ENCODE measurements at places on chromosomes 1 and 21.

DNA sequence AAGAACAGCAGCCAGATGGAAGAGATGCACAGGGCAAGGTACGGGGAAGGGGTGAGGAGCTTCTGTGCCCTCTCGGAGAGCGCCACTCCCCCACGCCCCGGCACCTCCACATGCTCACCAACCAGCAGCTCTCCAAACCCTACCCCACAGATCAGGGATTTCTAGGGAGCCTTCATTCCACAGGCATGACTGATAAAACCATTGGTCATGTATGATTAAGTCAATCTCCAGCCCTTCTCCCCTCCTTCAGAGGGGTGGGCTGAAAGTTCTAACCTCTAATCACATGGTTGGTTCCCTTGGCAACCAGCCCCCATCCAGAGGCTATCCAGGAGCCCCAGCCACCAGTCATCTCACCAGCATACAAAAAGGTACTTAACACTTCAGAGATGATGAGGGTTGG is 144.7 kb downstream of the TGFBR3 start:
- DNase-seq, result no peak

DNA sequence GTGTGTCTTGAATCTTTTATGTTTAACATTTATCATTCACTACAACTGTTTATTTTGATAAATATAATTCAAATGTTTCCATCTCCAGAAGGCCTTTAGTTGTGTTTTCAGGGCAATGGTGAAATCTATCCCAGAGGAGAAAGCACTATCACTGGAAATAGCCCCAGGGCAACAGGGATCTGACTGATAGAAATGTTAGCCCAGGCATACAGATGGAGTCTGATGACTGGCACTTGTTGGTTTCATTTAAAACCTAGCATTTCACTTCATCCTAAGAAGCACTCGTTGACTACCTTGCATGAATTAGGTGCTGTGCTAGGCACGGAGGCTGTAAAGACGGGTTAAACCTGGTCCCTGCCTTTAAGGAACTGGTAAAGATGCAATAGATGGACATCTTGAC is 103.1 kb downstream of the C1orf21 start:
- DNase-seq, result no peak

DNA sequence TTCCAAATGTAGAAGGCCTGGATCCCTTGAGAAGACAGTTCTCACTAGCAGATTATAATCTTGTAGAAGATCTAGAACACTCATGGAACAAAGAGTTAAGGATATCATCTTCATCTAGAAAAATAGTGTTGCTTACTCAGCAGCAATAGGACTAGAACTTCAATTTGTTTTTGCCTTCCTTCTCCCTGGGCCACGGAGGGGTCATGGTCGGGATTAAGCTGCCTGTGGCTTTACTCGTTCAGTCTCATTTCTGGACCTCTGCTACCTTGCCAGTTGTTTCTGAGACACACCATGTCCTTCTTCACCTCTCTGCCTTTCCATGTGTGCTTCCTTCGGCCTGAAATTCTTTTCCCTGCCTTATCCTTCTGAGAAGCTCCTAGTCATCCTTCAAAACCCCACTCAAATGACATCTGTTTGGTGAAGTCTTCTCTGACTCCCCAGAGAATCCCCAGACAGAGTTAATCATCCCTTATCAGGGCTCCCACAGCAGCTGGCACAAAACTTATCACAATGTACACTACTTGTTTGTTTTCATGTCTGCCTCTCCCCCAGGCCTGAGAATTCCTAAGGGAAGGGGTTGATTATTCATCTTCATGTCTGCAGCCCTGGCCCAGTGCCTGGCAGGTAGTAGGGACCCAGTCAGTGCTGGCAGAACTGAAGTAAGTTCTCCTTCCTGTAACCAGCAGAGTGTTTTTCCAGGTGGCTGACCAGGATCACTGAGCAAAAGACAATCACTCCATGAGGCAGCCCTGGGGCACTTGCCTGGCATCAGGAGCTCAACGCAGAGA is 15.5 kb upstream of the SNX27 start:
- no peak for DNase-seq

DNA sequence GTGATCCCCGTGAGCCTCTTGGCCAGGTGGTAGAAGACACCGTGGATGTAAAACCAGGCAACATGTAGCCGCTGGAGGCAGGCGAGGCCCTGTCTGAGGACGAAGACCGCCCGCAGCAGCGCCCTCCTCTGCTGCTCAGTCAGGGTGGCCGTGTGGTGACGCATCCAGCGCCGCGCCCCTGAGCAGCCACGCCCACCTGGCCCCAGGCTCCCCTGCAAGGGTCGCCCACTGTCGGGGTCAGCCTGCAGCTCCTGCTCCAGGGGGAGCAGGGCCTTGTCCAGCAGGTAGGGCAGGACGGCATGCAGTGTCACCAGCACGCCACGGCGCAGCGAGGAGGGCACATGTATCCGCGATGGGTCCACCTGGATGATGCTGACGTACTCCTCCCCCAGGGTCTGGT is 3.9 kb downstream of the PEX10 start:
- DNase-seq, result no peak

DNA sequence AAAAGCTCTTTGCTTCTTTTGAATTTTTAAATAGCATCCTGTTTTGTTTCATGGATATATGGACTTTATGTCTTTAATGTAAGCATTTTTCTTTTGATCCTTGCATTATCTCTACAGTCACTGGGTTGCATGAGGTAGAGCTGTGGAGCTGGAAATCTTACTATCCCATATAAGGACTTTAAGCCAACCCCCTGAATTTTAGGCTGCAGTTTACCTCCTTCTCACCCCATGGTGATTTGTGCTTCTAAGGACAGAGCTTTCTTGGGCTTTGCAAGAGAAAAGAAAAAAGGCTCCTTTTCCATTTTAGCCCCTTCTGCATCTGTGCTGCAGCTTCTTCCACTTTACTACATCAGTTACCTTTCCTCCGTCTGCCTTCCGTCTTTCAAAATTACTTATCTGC is 373.8 kb downstream of the HHAT start:
- DNase-seq, result no peak

DNA sequence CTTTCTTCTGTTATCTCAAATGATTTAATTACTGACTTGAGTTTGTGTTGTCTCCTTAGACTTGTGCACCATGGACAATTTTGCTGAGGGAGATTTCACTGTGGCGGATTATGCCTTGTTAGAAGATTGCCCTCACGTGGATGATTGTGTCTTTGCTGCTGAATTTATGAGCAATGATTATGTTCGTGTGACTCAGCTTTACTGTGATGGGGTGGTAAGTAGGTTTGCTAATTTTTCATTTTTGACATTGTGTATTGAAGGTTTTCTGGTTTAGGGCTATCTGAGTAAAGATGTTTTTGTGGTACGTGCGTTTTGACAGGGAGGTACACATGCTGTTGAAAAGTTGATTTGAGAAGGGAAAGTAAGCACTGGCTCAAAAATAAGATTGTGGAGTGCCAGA is 14.1 kb downstream of the TTC3 start:
- DNase-seq, result no peak

DNA sequence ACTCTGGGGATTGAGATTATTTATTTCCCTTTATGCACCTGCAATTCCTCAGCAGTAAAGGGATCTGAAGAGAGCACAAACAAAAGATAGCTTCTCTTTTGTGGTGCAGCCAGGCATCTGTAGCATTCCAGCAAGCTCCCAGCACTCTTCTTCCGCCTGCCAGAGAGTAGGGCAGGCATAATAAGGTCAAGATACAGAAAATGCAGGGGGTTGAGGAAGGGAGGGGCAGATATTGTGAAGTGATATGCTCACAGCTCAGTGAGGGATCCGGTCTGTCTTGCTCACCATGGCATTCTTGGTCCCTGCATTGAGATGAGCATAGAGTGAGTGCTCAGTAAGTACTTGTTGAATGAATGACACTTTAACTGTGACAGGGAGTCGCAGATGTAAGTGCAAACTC is 23.9 kb downstream of the FASLG start:
- no peak for DNase-seq

GRCh38 chr1:245198748-245199516 is 44.1 kb downstream of the KIF26B start:
- no peak for DNase-seq

GRCh38 chr1:201703621-201704438 is 125.1 kb upstream of the IPO9 start:
- DNase-seq, result no peak

GRCh38 chr21:24289539-24289938 is 1317.7 kb downstream of the MRPL39 start:
- DNase-seq, result no peak

- no peak for DNase-seq
Observed at GRCh38 chr1:10051656-10052055, 18.9 kb downstream of the UBE4B start.

DNA sequence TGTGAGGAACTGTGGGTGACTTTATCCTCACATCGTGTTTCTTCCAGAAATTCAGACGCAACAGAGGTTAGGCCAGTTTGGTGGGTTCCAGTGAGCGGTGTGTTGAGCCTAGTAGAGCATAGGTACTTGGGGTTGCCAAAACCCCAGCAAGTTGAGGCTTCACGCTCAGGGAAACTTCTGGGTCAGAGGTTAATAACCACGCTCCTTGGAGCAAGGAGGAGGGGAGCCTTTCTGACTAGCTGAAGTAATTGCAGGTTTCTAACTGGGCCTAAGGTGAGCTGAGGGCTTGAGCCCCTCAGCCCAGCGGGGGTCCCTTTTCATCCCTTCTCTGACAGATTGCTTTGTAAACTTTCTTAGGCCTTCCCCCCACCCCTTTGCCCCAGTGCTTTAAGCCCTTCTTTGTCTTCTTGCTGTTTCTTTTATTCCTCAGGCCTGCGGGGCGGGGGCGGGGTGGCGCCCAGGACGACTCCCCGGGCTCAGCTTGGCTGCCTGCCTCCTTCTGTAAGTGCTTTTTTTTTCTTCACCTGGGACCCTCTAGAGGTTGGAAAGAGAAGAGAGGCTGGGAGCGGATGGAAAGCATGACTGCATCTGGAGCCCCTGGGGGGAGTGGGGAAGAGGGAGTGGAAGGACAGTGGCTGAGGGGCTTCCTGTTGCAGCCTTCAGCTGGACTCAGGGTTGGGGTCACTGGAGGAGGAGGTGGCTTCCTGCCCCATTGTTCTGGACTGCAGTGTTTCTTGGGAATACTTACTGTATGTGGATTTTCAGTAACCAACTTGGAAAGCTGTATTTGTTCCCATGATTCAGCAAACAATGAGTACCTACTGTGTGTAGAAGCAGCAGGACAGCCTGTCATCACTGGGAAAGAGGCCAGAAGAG is 1.3 kb upstream of the ZNF436 start:
- no peak for DNase-seq

DNA sequence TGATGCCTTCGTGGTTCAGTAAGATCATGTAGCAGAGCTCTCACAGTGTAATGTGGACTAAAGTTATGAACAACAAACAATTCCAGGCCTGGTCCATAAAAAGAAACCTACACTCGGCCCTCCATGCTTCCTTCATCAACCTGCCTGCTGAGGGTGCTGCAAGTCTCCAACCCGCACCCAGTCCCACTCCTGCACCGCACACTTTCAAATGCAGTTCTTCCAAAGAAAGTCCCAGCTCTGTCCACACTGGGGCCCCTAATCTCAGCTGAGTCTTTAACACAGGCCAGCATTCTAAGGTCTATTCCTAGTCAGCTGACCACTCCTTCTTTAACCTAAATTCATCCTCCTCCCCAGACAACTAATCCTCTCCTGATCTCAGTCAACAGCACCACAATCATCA is 71.5 kb upstream of the NR5A2 start:
- DNase-seq, result no peak

GRCh38 chr1:82197606-82198005 is 396.9 kb downstream of the ADGRL2 start:
- no peak for DNase-seq

DNA sequence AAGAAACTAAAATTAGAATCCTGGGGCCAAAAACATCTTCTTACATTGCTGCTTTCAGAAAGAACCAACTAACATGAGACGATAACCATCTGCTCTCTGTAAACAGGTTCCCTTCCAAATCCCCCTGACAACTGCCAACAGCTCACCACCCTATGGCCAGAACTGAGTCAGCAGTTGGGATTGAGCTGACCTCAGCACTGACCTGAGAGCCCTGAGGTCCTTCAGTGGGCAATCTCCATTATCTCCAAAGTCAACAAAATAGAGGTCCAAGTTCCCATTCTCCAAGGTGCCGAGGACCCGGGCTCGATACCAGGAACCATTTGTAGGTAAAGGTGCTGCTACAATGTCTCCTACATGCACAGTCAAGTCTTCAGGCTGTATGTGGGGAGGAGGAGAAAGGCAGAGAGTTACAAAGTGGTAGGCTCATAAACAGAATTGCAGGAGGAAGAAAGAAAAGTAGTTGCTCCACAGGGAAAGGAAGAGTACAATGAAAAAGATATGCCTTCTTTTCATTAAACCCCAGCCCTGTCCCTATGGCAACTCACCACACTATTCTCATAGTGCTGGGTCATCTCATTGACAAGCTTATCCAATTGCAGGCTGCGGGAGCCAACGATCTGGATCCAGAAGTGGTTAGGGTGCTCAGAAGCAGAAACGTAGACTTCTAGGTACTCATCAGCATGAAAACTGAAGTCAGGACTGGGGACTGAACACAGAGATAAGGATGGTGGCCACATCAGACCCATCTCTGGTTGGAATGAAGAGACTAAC is 12.8 kb upstream of the MRPL9 start:
- no peak for DNase-seq

- DNase-seq, result no peak
Observed at GRCh38 chr1:29555043-29555620, 318.8 kb downstream of the PTPRU start.

- no peak for DNase-seq
Observed at GRCh38 chr1:204994086-204994862, 48.7 kb upstream of the CNTN2 start.

GRCh38 chr1:66984491-66984890 is 59.7 kb downstream of the MIER1 start:
- no peak for DNase-seq

DNA sequence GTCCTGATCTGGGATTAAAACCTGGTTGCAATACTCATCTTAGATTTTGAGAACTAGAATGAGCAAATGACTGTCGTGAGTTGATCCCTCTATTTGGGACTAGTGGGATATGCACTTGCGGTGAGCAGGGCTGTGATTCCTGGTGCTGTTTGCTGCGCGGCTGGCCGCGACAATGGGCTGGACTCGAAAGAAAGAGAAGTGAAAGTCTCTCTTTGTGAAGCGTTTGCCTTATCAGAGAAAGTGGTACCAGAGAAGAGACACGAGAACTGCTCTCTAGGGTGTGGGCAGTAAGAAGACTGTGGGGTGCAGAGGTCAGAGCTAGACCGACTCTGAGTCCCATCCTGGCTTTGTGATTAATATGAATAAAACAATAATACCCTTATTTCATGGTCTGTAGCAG is 8.6 kb downstream of the ST6GALNAC3 start:
- no peak for DNase-seq

GRCh38 chr21:44872323-44872648 is 1.2 kb downstream of the PTTG1IP start:
- DNase-seq, result no peak

- DNase-seq, result no peak
Observed at GRCh38 chr1:182268669-182269068, 122.9 kb downstream of the GLUL start.

Data from stimulated activated CD8-positive, alpha-beta memory T cell treated with anti-CD3 and anti-CD28 coated beads, Interleukin-4, amount 100 ng/mL, for 4 hours (primary cell).